Stimulated activated CD4-positive, alpha-beta T cell treated with anti-CD3 and anti-CD28 coated beads, Interleukin-15, amount 100 ng/mL, for 24 hours (primary cell): ENCODE measurements at places on chromosomes 12 and 14.

- DNase-seq = no peak
These were observed 1194.7 kb downstream of the GALC start for GRCh38 chr14:86798330-86798729.

- DNase-seq = no peak
These were observed 161.3 kb downstream of the CPNE8 start for GRCh38 chr12:38744041-38744440.

DNA sequence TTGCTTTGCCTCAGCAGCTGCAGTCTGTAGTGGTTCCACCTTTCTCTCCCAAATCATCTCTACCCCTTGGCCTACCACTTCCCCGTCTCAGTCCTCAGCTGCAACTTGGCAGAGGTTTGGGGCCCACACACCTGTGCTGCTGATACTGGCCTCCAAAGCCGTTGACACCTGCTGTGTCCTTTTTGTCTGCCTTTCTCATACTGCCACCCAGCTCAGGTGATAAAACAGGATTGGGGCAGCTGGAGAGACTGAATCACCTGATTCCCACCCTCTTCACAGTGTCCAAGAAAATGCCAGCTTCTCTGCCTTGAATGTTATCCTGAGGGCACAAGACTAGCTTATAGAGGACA, 103.7 kb downstream of the ETV6 start:
- DNase-seq = no peak

DNA sequence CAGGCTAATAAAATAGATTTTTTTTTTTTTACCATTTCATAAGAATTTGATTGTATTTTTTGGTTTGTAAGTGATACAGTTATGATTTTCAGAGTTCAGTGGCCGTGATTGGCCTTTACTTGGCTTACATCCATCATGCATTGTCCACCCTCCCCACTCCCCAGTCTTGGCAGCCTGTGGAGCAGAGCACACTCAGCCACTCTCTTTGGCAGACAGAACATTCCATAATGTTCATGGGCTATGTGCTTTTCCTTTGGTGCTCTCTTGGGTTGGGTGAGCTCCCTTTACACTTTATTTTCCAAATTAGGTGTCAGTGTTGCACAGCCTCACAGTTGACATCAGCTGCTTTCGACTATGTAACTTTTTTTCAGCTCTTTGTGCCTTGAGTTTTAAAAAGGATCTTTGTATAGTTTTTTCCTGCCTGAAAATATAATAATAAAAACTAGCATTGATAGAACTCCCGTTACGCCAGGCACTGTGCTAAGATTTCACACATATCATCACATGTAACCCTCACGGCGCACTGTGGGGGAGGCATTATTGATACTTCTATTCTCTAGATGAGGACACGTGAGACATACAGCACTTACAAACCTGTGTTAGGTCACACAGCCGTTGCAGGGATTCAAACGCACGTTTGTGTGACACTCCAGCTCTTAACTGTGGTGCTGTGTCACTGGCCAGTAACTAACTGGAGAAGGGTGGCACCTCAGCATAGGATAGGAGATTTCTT, 21.5 kb downstream of the SUDS3 start:
- no peak for DNase-seq

DNA sequence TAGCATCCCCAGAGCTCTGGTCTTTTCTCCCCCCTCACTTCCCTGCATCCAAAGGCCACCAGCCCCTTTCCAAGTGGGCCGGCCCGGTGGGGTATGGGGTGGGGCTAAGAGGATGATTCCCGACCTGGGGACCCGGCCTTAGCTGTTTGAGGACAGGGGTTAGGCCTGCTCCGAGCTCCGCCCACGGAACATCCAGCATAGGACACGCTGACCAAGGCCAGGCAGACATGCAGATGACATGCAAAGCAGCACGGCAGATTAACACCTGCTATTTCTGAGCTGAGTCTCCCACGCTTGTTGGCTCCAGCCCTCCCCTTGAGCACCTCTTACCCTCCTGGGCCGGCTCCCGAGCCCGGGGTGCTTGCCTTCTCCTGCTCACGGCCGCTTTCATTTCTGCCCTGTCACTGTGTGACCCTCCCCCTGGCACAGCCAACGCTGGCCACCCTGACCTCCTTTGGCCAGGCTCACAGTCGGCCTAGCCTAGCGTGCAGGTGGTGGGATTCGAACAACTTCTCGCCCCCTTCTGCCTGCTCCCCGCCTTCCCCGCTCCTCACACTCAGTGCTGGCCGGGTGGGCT, 40.2 kb downstream of the TEAD4 start:
- no peak for DNase-seq

DNA sequence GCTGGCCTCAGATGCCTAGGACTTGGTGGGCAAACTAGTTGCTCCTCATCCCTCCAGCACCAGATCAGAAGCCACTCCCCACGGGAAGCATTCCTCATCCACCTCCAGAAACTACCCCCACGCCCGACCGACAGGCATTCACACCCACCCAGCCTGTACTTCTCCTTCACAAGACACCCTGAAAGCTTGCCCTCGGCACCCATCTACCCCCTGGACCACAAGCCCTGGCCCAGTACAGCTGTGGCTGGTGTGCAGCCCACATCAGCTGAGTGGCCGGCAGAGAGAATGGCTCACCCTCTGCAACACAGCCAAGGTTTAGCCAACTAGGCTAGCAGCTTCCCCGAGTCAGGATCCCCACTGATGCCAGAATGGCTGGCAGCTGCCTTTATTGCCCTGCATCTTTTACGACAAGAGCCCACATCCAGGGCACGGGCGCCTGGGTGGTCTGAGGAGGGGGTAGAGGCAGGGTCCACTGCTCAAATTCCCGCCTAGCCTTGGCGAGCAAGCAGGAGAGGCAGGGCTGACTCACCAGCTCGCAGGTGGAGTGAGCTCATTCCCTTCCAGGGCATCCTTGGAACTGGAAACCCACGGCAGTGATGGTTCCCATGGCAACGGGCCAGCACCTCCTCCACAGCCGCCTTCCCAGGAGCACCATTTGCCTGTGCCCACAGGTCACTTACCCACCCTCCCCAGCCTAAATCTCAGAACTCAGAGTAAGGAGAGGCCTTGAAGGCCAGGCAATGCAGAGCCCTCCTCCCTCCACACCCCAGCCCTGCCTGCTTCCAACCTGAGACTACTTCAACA, 17.1 kb downstream of the ACTN1 start:
- no peak for DNase-seq

GRCh38 chr14:74324931-74325361, 22.2 kb upstream of the ABCD4 start:
- DNase-seq = no peak

DNA sequence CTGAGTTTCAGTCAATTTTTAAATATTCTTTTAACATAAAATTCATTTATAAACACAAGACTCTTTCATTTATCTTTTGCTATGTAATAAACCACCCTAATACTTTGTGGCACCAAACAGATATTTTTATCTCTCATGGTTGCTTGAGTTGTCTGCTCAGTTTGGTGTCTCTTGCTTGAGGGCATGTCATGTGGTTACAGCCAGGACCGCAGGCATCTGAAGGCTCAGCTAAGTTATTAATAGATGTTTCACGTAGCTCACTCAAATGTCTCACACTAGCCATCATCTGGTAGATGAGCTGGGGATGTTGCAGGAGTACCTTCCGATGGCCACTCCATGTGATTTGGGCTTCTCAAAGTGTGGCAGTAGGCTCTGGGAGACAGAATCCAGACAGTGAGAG, 597.8 kb downstream of the ETNK1 start:
- DNase-seq = no peak
